Central memory CD4-positive, alpha-beta T cell (primary cell): ENCODE measurements at places on chromosomes 3 and 15.

DNA sequence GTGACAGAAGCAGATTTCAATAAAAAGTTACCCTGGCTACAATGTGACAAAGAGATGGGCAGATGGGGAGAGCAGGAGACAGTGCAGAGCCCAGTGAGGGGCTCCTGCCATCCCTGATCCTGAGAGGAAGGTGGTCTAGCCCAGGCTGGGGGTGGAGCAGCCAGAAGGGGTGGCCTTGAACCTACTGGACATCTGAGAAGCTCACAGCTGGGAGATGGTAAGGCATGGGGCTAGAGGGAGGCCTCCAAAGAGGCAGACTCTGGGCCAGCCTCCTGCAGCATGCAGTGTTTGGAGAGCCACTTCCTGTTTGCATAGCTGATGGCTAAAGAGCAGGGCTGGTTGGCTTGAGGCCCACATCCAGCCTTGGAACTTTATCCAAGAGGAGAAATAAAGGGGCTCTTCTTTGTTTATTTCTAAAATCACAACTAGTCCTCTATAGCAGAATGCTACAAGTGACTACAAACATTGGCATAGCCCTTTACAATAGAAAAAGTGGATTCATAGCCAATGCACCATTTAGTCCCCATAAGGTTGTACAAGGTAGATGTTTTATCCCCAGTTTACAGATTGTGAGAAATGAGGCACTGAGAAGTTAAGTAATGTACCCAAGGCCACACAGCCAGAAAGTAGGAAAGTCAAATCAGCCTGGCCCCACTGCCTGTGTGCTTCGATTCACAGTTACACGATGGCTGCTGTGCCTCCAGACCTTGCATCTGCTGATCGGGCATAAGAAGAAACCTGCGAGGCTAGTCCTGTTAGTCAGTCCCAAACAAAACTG, 4.6 kb downstream of the EFCC1 start:
- DNase-seq = no peak

DNA sequence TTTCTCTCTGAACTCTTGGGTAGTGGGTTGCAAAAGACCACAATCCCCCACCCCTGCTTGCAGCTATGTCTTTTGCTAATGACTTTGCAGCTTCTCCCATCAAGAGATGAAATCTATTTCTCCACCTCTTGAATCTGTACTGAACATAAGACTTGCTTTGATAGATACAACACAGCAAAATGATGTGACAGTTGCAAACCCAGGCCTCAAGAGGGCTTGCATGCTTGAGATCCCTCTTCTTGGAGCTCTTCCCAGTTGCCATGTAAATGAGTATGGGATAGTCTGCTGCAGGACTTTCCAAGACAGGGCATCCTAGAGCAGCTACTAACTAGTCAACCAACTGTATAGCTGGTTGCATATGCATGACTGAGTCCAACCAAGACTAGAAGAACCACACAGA, 783.6 kb downstream of the PDCD6IP start:
- DNase-seq = no peak

DNA sequence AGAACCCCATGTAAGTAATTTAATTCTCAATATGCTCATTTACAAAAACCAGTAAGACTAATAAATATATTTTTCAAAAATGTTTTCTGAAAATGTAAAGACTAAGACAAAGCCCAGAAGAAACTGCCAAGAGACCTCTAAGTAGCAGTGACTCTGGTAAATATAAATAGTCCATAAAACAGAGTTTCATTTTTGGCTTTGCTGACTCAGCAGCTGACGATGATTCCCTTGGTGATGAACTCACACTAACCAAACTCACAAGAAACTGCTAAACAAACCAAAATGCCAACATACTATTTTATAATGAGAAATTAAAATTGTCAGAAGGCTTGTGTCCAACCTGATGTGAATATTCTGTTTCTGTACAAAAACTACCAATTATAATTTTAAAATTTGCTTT, 31.5 kb upstream of the IMPG2 start:
- no peak for DNase-seq

DNA sequence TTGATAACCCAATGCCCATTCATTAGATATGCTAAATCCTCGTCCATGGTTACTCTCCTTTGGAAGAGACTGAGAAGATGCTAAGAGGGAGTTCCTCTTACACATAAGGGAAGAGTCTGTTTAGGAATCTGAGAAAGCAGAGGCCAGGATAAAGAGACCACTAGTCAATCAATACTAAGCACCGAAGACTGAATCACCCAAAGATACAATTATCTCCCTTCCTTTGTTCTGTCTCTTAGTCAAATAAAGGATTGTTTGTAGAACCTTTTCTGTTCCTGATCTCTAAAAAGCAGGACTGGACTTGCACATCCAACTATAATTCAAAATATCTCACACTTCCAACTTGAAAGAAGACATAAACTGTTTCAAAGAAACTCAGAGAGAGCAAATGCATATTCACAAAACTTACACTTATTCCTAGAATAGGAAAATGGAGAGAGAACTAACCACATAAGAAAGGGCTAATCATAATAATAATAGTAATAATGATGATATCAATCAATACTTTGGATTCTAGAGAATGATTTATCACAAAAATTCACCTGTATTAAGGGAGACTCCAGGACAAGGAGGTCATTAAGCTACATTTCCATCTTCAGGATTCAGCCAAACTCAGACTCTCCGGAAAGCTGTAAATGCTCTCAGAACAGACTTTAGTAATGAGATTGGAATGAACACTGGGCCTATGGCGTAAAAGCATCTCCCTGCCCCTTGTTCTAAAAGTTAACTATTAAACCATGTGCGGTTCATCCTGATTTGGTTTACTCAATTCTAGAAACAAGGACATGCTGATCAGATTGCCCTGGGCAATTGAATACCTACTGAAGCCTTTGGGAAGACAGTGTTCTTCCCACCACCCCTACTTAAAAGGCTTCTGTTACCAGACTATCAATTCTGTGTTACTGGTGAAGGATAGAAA, 401.5 kb downstream of the ZBTB20 start:
- DNase-seq = no peak

DNA sequence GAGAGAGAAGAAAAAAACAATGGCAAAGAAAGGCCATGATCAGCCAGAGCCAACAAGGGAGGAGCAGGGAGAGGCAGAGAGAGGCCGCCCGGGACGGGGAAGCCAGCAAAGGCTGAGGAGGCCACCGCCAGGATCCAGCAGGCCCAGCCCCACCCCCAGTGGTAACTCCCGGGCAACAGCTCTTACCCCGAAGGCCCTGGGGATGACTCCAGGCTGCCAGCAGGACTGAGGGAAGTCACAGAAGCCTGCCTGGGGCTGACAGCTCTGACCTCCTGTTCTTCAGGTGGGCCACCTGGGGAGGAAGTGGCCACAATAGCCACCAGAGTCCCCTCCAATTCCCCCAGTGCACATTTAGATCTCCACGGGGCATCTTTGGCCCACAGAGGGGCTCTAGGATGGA, 184.3 kb upstream of the LINGO1 start:
- no peak for DNase-seq

DNA sequence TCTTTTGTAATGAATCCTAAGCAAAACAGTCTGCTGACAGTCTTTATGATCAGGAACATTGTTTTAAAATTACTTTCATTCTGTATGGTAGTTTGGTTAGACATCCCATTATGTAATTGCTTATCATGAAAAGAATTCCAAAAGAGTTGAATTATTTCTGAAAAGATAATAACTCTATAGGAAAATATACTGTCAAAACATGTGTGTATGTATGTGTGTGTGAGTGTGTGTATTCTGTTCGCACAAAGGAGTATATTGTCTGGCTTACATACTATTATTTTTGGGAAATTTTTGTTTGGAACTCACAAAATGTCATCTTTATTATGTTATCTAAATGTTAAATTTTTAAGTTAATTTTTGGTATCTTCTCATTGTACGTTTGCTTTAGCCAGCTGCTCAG, 1075.9 kb downstream of the ZPLD1 start:
- no peak for DNase-seq

DNA sequence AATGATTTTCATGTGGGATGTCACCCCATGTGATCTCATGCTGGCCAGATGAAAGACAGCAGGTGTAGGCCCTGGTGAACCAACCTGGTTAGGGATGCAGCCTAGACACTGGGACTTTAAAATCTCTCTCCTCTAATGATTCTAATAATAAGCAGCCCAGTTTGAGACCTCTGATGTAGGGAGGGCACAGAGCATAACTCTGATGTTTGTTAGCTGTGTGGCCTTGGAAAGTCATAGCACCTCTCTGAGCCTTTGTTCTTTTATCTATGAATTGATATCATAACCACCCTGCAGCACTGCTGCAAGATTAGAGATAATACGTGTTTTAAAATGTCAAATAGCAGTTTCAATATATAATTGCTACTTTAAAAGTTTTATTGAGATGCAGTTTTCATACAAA, 106.0 kb downstream of the RPL22L1 start:
- no peak for DNase-seq

- no peak for DNase-seq
These were observed 587.4 kb upstream of the KCNMB2 start for GRCh38 chr3:177948716-177949425.
